ENCODE measurements at places on chromosomes 4 and X.

GRCh38 chr4:139861471-139861870 is 195.9 kb downstream of the MGST2 start:
- no peak for DNase-seq

GRCh38 chrX:153400146-153401132 is 711 bp downstream of the PNMA6E start:
- no peak for DNase-seq

DNA sequence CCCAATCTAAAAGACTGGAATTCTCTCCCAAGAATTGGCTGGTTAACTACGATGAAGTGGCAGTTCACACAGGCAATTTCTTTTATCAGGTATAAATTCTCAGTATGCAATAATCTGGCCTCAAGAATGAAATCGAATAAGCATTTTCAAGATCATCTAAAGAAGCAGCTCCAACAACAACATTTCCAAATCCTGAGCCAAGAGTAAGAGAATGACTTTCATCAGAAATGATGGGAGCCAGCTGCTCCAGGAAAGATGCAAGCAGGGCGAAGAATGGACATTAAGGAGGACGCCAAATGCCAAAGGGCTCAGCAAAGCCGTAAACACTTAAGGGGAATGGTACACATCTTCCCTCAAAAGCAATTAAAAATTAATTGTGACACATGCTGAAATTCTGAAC is 12.0 kb downstream of the ADAMTS3 start:
- DNase-seq, result no peak

- no peak for DNase-seq
Observed at GRCh38 chr4:179601671-179602070, 2159.4 kb upstream of the AGA start.

GRCh38 chr4:113641025-113641431 is 120.5 kb downstream of the CAMK2D start:
- DNase-seq, result no peak

Measured in NCI-H2171 (cell line).